Sigmoid colon (tissue), 7 donors: ENCODE measurements at places on chromosomes 5 and 9. TPM values are rescaled to one million over a fixed set of nuclear protein-coding genes. Genes with fewer than 3 reads are reported as not detected.

GRCh38 chr5:125673359-125673950 is 749.8 kb upstream of the GRAMD2B start:
- no peaks in the 10 kb centered on the region for H3K27me3 ChIP-seq
- H3K4me3 ChIP-seq, result no peak overlapping the region
- no peak for DNase-seq
- no peaks in the 10 kb centered on the region for H3K4me1 ChIP-seq
- no peaks in the 10 kb centered on the region for H3K36me3 ChIP-seq

NR2F1-AS1 gene
- total RNA-seq, result 8.9 TPM

EFNA5 gene
- total RNA-seq, result 9.9 TPM

GRCh38 chr5:14879937-14880589 is 8.5 kb upstream of the ANKH start:
- no peak for DNase-seq
- no peaks in the 10 kb centered on the region for H3K27me3 ChIP-seq
- H3K27ac ChIP-seq, result no peak overlapping the region
- H3K4me1 ChIP-seq, result no peaks in the 10 kb centered on the region
- H3K36me3 ChIP-seq, result no peaks in the 10 kb centered on the region

POU5F2 gene
- total RNA-seq, result 6.1 TPM
